ENCODE measurements at places on chromosomes 11 and 22.

GRCh38 chr22:27420817-27421361 is 380.7 kb downstream of the MN1 start:
- no peak for DNase-seq

- no peak for DNase-seq
These were observed 24.2 kb downstream of the C22orf31 start for GRCh38 chr22:29037340-29037932.

DNA sequence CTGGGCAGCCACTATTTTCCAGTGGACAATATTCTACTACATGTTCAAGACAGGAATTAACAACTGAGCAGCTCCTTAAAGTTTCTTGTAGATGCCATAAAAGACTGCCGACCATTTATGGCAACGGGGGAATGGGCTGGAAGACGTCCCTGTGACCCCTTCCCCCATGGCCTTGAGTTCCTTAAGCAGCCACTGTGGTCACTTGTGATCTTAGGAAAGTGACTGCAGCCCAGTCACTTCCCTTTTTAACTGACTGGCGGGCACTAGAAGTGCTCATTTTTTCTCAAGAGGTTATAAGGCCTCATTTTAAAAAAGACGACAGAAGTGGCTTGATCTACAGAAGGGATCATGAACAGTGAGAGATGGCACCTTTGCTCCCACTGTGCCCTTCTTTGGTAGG is 153.2 kb upstream of the NARS2 start:
- DNase-seq = no peak

GRCh38 chr11:72078477-72078876 is 1.9 kb downstream of the NUMA1 start:
- DNase-seq = no peak

DNA sequence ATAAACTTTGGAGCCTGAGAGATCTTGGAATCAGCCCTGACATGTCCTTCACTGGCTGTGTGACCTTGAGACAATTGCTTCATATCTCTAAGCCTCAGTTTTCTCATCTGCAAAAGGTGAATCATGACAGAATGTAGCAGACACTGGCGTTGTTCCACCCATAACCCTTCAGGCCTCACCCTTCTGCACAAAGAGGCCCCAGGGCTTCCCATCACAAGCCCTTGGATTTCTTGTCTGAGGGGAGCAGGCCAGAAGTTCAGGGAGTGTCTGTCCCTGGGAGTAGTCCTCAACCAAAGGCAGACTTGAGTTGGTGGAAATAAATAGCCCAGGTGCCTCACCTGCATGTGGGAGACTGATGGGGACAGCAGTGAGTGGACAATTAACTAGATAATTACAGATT is 16.6 kb downstream of the FGF3 start:
- DNase-seq = no peak

DNA sequence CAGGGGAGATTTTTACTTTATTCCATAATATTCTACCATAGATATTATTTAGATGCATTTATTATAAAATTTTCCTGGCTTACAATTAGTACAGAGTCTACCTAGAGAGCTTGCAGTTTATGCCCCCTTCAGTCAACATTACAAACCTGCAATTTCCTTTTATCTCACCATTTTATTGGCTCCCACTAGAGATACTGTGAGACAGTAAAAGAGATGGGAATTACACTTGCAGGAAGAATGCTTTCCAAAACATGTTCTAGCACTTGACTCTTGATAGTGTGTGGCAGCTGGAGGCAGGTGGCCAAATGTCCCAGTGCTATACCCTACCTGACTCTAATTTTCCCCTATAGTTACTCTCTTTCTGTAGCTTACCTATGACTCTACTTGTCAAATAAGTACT is 863.2 kb downstream of the DLG2 start:
- no peak for DNase-seq

GRCh38 chr11:95512177-95512576 is 277.4 kb downstream of the FAM76B start:
- DNase-seq = no peak

- no peak for DNase-seq
These were observed 293.8 kb downstream of the BUD13 start for GRCh38 chr11:116478669-116479668.

DNA sequence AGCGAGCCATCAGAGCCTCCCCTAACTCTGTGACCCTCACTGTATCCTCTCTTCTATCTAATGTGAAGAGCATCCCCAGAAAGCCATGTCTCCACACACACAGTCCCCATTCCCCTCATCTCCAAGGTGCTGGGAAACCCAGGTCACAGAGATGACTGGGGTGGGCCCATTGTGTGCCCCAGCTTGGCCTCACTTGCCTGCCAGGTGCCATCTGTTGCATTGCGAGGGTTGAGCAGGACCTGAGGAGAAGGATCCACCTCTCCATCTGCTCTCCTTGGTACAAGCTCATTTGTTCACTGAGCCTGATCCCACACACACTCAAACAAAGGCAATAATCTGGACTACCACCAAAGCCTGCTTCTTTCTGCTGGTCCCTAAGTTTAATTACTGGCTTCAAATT is 118.8 kb downstream of the SPATA19 start:
- no peak for DNase-seq

DNA sequence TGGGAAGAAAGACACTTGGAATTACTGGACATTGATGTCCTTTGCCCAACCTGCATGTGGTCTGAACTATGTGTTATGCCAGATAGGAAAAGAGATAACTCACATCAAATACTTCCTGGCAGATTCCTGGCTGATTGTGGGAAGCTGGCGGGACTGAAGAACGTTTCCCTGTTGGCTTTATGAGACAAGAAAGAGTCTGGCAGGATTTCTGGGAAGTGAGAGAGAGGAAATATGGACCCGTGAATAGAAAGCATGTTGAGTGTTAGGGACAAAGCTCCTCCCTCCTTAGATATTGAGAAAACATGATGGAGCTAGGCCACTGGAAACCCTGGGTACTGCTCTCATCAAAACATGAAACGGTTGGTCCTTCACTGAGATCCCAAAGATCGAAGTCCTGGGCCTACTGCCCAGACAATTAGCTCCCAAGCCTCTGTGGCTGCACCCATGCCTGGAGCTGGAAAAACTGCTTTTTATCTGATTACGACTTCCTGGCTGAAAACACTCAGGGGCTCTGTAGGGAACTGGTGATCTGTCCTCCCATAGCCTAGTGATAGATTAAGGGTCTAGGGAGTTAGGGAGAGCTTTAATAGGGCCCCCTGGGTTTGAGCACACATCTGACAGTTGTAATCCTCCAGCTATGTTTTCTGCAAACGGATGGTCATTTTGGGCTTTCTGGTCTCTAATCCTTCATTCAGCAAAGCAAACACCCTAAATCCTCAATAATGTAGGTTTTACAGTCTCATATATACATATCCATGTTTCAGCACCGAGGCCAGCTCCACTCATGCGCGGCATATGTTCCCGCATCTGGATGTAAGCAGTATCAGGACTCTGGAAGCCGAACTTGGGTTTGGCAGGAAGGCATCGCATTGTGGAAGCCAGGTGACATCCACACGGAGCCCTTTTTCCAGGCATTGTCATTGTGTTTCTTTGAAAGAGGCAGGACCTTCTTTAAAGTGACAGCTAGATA is 6.1 kb upstream of the B3GAT1 start:
- DNase-seq = no peak

GRCh38 chr11:105968021-105968697 is 53.9 kb downstream of the MSANTD4 start:
- DNase-seq = no peak

GRCh38 chr11:2290351-2290841 is 11.3 kb downstream of the C11orf21 start:
- no peak for DNase-seq

DNA sequence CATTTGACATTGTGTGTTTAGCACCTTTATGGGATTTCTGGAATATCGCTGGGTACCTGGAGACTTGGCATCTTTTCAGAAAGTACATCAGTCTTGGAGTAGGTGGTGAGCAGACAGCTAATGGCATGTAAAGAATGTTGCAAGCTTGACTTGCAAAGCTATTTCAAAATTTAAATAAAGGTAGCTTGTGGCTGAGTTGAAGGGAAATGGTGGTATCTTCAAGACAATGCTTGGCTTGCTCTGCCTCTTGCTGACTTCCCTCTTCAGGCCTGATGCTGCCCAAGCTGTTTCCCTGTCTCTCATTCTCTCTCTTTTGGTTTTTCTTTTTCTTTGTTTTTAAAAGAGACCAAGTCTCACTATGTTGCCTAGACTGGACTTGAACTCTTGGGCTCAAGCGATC is 13.2 kb downstream of the ZNRF3 start:
- DNase-seq = no peak

DNA sequence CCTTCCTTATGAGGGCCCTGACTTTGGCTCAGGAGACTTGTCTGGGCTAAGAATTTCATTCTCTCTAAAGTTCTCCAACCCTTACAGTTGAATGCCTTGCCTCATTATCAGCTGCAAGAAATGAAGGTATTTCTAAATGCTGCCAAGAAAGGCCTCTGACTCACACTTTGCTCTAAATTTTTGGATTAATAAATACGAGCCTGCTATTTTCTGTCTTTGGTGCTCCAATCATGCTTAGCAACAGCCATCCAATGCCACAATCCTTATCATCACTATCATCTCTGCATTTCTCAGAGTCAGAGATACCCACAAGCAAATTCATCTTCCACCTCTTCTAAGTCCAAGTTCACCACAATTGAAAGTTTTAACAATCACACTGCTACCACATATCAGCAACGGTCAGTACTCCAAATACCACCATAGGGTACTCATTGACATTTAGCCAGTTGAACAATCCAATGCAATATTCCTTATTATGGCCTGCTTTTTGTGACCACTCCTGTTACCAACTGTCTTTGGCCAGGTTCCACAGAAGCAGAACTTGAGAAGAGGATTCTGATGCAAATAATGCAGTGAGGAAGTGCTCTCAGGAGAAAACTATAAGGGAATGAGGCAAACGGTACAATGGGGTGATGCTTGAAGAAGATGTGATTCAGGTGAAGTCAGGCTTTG is 5.7 kb downstream of the PATE2 start:
- no peak for DNase-seq

GRCh38 chr11:77814848-77815247 is 5.7 kb downstream of the RSF1 start:
- no peak for DNase-seq

- DNase-seq = no peak
These were observed 91.5 kb downstream of the GGTLC2 start for GRCh38 chr22:22735695-22736611.

DNA sequence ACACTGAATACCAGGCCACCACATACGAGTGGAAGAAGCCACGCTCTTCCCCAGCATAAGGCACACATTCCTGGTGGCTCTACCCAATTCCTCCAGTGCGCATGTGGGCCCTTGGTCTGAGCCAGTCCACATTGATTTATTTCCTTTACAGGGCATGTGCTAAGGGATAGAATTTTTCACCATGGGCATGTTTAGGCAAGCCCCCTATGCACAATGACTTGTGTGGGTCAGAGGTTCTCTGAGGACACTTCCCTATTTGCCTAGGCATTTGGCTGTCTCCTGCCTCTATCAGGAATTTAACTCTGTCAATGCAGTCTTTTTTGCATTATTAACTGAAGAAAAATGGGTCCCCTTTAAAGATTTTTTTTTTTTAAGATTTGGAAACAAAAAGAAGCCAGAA is 718.1 kb downstream of the NTM start:
- DNase-seq = no peak
